ENCODE measurements at places on chromosomes 3 and 15. TPM values are rescaled to one million over a fixed set of nuclear protein-coding genes. Genes with fewer than 3 reads are reported as not detected.

DNA sequence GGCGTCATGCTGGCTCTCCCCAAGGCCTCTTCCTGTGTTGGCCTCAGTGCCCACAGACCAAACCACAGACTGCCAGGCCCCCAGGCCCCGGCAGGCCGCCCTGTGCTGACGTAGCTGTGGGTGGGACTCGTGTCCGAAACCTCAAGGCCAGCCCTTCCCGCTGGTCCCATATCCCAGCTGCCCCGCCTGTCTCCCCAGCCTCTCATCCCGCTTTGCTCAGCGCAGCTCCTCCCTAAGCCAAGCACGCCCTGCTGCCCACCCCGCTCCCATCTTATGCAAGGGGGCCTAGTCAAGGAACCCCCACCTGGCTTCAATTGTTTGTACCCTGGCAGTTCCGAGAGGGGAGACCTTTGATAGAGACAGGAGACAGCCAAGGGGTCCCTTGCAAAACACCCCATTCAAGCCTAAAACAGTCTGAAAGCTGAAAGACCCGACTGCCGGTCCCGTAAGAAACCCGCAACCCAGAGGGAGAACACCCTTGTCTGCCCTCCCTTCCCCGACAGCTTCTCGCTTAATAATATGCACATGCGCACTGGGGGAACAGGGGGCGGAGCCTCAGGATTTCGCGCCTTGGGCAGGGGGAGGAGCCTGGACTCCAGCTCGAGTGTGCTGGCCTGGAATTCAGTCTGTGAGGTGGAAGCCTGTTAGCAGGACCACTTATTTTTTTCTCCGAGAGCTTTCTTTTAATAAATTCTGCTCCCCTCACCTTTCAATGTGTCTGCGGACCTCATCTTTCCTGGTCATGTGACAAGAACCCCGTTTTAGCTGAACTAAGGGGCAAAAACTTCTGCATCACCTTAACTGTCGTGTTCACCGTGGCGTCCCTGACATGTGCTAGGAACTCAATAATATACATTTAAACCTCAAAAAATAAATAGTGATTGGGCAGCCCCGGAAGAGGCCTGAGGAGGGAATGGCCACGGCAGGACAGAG lies 17.2 kb downstream of the TNFAIP8L3 start:
- peak overlapping the region; percentile 46 for H3K4me3 ChIP-seq
- peak; percentile 79 for DNase-seq
- no peaks in the 10 kb centered on the region for H3K36me3 ChIP-seq
- peak overlapping the region; percentile 49 for H3K27ac ChIP-seq
- no peaks in the 10 kb centered on the region for H3K27me3 ChIP-seq
- H3K4me1 ChIP-seq, result peaks cover 14% of the 10 kb centered on the region

DNA sequence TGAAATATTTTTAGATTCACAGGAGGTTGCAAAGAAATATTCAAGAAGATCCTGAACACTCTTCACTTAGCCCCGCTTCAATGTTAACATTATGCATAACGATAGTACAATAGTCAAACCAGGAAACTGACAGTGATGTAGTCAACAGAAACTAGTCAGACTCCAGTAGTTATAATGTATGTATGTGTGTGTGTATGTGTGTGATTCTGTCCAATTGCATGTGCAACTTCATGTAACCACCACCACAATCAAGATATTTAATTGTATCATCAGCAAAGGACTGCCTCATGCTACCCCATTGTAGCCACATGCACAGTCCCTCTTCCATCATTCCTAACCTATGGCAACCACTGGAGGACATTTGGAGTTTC lies 77.9 kb downstream of the APBA2 start:
- DNase-seq, result no peak
- H3K4me3 ChIP-seq, result no peak overlapping the region
- H3K27ac ChIP-seq, result no peak overlapping the region
- H3K36me3 ChIP-seq, result no peaks in the 10 kb centered on the region
- no peaks in the 10 kb centered on the region for H3K4me1 ChIP-seq
- H3K27me3 ChIP-seq, result no peaks in the 10 kb centered on the region

RFX7 gene
- 17.2 TPM for total RNA-seq

DNA sequence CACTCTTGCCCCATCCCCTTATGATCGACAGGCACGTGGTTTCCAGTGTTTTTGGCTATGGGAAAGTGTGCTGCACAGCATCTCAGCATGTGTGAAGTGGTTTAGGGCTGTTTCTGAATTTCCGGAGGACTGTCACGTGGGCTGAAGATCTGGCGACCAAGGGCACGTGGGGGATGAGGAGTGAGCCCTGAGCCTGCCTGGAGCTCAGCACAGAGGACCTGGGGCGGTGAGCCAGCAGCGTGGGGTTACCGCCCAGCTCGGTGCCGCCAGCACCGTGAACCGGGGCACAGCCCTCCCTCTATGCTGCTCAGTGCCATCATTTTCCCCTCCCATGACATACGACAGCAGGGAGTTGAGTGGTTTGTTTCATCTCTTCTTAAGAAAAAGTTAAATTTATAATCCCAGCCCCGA lies 150.2 kb downstream of the DNAJB8 start:
- no peak overlapping the region for H3K27ac ChIP-seq
- no peaks in the 10 kb centered on the region for H3K4me1 ChIP-seq
- H3K36me3 ChIP-seq, result peaks cover 13% of the 10 kb centered on the region
- no peak overlapping the region for H3K4me3 ChIP-seq
- no peak for DNase-seq
- H3K27me3 ChIP-seq, result no peaks in the 10 kb centered on the region

- DNase-seq, result no peak
- H3K27ac ChIP-seq, result no peak overlapping the region
- no peaks in the 10 kb centered on the region for H3K36me3 ChIP-seq
Measured at GRCh38 chr3:109257269-109257668, 59.0 kb downstream of the DPPA2 start.

CCR1 gene
- total RNA-seq, result 47.4 TPM

GRCh38 chr3:69665026-69665737 lies 74.1 kb upstream of the MITF start:
- no peak overlapping the region for H3K4me3 ChIP-seq
- H3K4me1 ChIP-seq, result peaks cover 18% of the 10 kb centered on the region
- H3K27me3 ChIP-seq, result no peaks in the 10 kb centered on the region
- H3K27ac ChIP-seq, result peak overlapping the region; percentile 5

NOX5 gene
- not detected for total RNA-seq

GRCh38 chr3:41033956-41034519 lies 165.3 kb upstream of the CTNNB1 start:
- H3K36me3 ChIP-seq, result no peaks in the 10 kb centered on the region
- no peak overlapping the region for H3K4me3 ChIP-seq
- H3K27me3 ChIP-seq, result no peaks in the 10 kb centered on the region
- H3K27ac ChIP-seq, result no peak overlapping the region
- no peaks in the 10 kb centered on the region for H3K4me1 ChIP-seq

GRCh38 chr3:123586131-123586530 lies 1.3 kb upstream of the HACD2 start:
- peaks cover 4% of the 10 kb centered on the region for H3K36me3 ChIP-seq
- H3K27me3 ChIP-seq, result no peaks in the 10 kb centered on the region
- peak overlapping the region; percentile 94 for H3K27ac ChIP-seq
- peaks cover 15% of the 10 kb centered on the region for H3K4me1 ChIP-seq
- peak overlapping the region; percentile 88 for H3K4me3 ChIP-seq

CDCP1 gene
- total RNA-seq, result 28.7 TPM

ANKUB1 gene
- 3.1 TPM for total RNA-seq

DNA sequence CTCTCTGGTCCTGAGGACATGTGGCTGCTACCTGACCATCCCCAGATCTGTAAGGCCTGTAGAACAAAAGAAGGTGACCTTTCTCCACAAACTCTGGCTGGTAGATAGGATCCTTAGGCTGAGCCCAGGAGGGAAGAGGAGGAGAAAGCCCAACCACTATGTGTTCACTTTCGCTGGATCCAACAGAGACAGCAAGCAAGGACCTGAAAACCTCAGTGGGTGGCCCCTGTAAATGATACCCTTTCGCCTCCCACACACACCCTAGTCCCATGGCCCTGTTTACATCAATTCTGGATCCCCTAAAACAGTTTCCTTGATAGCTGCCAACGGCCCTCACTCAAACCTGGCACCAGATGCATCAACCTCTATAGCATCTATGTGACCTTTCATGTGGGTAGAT lies 22.4 kb downstream of the CCDC12 start:
- no peak for DNase-seq
- no peak overlapping the region for H3K27ac ChIP-seq
- H3K27me3 ChIP-seq, result no peaks in the 10 kb centered on the region
- peaks cover 91% of the 10 kb centered on the region for H3K4me1 ChIP-seq
- no peak overlapping the region for H3K4me3 ChIP-seq

- no peaks in the 10 kb centered on the region for H3K27me3 ChIP-seq
- H3K36me3 ChIP-seq, result no peaks in the 10 kb centered on the region
- H3K27ac ChIP-seq, result no peak overlapping the region
Measured at GRCh38 chr3:59733041-59733809, 683.4 kb upstream of the CFAP20DC start.

SCAANT1 gene
- not detected for total RNA-seq

HCN4 gene
- 0.18 TPM for total RNA-seq

GRCh38 chr15:43958861-43959330 lies 132.1 kb downstream of the WDR76 start:
- H3K4me1 ChIP-seq, result no peaks in the 10 kb centered on the region
- H3K27ac ChIP-seq, result no peak overlapping the region
- no peaks in the 10 kb centered on the region for H3K27me3 ChIP-seq
- no peak overlapping the region for H3K4me3 ChIP-seq
- no peaks in the 10 kb centered on the region for H3K36me3 ChIP-seq

CPNE4 gene
- 0.83 TPM for total RNA-seq

ERC2 gene
- total RNA-seq, result 1.5 TPM

CHRNB4 gene
- total RNA-seq, result not detected

GRCh38 chr3:123658852-123659206 lies 74.0 kb upstream of the HACD2 start:
- no peak for DNase-seq
- peaks cover 92% of the 10 kb centered on the region for H3K4me1 ChIP-seq
- H3K4me3 ChIP-seq, result no peak overlapping the region
- peak overlapping the region; percentile 68 for H3K27ac ChIP-seq

DNA sequence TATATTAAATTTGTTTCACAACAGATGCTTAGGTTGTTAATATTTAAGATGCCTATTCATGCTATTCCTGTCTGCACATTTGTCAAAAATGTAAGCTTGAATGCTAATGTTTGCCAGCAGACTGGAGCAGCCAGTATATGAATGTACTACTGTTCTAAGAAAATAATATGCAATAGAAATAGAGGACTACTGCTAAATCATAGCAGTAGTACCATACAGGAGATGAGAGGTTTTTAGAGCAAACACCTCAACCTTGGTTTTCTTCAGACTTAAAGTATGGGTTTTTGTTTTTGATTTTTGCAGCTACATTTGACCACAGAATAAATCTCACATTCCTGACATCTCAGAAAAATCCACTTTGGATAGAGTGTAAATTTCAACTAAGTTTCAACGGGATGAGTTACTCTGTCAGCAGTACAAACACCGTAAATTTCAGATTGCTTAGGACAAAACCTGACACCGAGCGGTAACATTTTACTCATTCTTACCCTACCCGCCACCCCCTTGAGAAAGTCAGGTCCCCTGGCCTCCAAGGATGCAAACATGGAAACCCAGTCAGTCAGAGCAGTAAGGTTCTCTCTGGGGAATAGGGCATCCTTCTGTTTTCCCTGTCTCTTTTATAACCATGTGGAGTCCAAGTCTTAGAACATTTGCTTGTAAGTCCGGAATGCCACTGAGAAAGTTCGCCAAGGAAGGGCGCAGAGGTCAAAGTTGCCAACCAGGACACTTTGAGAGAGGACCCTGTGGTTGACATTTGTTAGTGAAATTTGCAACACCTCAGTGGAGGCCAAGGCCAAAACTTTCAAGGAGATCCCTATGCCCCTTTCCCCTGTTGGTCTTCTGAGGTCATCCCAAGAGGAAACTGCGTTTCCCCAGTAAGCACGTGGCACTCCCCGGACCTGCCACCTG lies 17.9 kb upstream of the SATB1 start:
- H3K36me3 ChIP-seq, result no peaks in the 10 kb centered on the region
- H3K4me3 ChIP-seq, result peak overlapping the region; percentile 59
- no peak for DNase-seq
- peaks cover 30% of the 10 kb centered on the region for H3K27me3 ChIP-seq
- H3K4me1 ChIP-seq, result peaks cover 23% of the 10 kb centered on the region

ADAMTS7 gene
- 5.3 TPM for total RNA-seq

DNA sequence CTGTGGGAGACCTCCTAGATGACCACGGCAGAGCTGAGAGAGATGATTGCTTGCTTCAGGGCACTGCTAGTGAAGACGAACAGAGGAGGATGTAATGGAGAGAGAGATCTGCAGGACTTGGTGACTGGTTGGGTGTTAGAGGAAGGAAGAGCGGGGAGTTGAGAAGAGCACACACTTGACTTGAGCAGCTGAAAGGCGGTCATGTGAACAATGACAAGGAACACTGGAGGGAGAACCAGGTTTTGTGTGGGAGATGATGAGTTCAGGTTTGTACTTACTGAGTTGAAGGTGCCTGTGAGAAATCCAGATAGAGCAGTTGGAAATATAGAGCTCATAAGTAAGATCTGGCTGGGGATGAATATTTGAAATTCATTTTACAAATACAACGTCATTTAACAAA lies 40.3 kb downstream of the CDAN1 start:
- H3K4me1 ChIP-seq, result no peaks in the 10 kb centered on the region
- H3K36me3 ChIP-seq, result peaks cover 63% of the 10 kb centered on the region
- no peaks in the 10 kb centered on the region for H3K27me3 ChIP-seq

DNA sequence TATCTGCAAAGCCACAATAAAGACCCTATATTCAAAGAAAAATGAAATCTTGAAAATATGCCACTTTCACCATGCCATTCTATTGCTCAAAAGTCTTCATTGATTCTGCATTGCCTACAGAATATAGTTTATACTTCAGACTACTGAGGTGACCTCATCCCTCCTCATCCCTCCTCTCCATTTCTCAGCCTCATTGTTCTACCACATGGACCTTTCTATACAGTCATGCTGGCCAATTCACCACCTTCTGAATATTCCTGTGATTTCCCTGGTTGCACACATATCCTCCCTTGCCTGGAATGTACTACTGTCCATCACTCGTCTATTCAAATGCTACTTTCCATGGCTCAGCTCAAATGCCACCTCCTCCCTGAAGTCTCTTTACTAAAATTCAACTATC lies 3.5 kb upstream of the COL8A1 start:
- no peak overlapping the region for H3K4me3 ChIP-seq
- peaks cover 7% of the 10 kb centered on the region for H3K27me3 ChIP-seq
- no peak overlapping the region for H3K27ac ChIP-seq
- peaks cover 10% of the 10 kb centered on the region for H3K4me1 ChIP-seq
- no peak for DNase-seq
- H3K36me3 ChIP-seq, result no peaks in the 10 kb centered on the region

PRR20G gene
- not detected for total RNA-seq

Data from lower lobe of right lung (tissue), 2 donors.